Stimulated activated CD8-positive, alpha-beta memory T cell treated with anti-CD3 and anti-CD28 coated beads, Interleukin-7, amount 100 ng/mL, for 1 hour (primary cell): ENCODE measurements at places on chromosomes 5 and 9.

- no peak for DNase-seq
Observed at GRCh38 chr5:170355601-170356098, 33.5 kb downstream of the KCNMB1 start.

DNA sequence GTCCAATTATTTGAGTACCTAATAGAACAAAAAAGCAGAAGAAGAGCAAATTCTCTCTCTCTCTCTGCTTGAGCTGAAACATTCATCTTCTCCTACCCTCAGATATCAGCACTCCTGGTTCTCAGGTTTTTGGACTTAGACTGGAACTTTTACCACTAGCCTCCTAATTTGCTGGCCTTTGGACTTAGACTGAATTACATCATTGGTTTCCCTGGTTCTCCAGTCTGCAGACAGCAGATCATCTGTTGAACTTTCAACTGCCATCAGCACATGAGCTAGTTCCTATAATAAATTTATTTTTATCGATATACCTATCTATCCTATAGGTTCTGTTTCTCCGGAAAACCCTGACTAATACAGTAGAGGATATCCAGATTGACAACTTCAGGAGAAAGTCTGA is 208.9 kb upstream of the GAS1 start:
- no peak for DNase-seq

- no peak for DNase-seq
Observed at GRCh38 chr5:32708949-32709348, 2.2 kb upstream of the NPR3 start.

- peak; percentile 23 for DNase-seq
Observed at GRCh38 chr9:133677126-133678010, 41.2 kb downstream of the DBH start.

DNA sequence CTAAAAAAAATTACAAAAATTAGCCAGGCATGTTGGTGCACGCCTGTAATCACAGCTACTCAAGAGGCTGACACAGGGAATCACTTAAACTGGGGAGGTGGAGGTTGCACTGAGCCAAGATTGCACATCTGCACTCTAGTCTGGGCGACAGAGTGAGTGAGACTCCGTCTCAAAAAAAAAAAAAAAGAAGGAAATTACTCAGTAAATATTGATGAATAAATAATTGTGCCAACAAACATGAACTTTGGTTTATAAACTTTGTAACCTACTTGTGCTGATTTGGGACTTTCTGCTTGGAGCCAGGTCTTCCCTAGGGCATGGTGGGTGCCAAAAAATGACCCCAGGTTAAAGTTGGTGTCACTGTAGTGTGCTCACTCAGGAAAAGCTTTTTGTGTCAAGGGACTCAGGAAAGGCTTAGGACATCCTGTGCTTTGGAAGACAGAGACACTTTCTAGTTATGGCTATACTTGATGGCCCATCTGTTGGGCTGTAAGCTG is 19.0 kb downstream of the ABLIM3 start:
- DNase-seq: no peak

- no peak for DNase-seq
Observed at GRCh38 chr5:142920849-142921612, 150.9 kb downstream of the ARHGAP26 start.

DNA sequence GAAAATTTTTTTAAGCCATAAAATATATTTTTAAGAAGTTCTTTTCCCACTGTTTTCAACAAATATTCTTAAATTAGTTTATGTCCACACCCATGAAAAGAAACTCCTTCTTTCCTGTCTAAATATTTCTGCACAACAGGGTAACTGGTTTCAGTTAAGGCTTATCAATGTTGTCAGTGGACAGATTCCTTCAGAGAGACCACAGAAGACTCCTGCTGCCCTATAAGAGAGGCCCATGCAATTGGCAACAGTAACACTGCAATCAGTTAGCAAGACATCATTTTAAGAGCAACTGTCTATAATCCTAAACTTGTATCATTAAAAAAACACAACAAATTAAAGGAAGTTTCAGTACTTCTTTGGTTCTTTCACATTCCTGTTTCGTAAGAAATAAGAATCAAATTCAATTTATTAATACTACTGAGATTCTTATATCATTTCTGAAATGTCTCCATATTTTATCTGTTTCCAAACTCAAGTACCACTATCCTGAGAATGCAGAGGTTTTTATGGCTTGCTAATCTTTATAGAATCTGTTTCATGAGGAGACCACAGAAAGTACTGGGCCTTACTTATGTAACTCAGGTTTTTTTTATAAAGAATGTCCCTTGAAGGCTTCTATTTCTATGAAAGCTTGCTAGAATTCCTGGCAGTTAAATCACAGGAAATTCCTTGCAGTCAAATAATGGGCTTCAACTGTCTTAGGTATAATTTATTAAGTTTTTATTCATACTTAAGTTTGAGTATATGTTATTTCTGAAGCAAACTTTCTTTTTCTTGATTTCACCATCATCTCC is 240.2 kb downstream of the RFX3 start:
- DNase-seq: no peak

DNA sequence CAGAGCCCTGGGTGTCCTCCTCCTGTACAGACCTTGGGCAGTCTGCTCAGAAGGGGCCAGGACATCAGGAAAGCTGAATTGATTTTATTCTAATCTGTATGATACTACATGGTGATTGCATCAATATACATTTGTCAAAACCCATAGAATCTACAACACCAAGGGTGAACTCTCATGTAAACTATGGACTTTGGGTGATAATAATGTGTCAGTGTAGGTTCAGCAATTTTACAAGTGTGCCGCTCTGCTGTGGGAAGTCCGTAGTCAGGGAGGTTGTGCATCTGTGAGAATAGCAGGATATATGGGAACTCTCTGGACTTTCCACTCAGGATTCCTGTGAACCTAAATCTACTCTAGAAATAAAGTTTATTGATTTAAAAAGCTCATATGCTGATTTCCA is 155.3 kb upstream of the NFIL3 start:
- no peak for DNase-seq

GRCh38 chr5:168807287-168807686 is 228.1 kb upstream of the PANK3 start:
- DNase-seq: no peak

DNA sequence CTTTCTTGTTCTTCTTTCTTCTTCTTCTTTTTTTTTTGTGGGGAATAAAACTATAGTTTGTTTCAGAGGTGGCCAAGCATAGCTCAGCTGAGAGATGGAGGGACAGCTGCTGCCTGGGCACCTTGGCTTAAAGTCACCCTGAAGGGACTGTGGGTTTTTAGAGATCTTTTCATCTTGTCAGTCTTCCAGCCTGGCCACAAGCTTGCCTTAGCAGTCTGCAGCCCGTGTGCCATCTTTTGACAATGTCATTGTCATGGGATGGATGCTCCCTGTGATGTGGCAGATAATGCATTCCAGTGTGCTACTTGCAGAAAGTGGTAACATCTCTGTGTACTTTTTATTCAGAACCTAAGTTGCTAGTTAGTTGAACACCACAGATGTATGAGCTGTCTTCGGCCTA is 280.8 kb downstream of the FANCC start:
- no peak for DNase-seq

GRCh38 chr5:622359-622758 is 10.2 kb downstream of the CEP72 start:
- no peak for DNase-seq

DNA sequence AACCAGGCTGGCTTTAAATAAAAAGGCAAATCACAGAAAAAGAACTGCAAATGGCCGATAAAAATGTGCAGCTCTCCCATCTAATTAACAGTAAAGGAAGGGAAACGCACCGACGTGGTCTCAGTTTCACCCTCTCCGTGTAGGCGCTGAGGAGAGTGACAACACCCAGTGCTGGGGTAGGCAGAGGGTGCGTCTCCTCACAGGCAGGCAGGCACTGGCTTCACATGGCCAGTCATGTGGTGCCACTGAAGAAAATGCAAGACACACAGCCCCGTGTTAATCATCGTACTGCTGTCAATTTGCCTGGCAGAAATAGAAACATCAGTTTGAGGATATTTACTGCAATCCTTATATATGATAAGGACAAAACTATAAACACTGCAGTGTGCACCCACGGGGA is 178.4 kb downstream of the FANCC start:
- no peak for DNase-seq

DNA sequence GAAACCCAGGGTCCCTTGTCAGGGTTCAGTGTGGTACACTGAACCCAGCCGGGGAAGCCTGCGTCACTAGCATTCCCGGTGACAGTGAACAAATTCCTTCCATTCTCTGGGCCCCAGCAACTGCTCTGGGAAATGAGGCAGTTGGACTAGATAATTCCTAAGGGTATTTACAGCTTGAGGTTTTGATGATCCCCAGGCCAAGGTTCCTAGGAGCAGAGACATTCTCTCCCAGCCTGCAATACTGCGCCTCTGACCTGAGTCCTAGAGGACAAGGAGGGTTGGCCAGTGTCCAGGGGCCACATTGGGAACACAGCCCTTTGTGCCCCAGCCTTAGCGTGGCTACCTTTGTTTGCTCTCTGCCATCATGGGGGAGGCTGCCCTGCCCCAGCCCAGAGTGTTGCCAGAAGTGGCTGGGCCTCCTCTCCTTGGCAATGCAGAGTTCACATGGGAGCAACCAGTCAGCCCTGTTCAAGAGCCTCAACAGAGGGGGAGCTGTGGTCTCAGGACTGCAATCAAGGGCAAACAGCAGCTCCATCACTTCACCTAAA is 178.2 kb downstream of the SEC61B start:
- DNase-seq: no peak

DNA sequence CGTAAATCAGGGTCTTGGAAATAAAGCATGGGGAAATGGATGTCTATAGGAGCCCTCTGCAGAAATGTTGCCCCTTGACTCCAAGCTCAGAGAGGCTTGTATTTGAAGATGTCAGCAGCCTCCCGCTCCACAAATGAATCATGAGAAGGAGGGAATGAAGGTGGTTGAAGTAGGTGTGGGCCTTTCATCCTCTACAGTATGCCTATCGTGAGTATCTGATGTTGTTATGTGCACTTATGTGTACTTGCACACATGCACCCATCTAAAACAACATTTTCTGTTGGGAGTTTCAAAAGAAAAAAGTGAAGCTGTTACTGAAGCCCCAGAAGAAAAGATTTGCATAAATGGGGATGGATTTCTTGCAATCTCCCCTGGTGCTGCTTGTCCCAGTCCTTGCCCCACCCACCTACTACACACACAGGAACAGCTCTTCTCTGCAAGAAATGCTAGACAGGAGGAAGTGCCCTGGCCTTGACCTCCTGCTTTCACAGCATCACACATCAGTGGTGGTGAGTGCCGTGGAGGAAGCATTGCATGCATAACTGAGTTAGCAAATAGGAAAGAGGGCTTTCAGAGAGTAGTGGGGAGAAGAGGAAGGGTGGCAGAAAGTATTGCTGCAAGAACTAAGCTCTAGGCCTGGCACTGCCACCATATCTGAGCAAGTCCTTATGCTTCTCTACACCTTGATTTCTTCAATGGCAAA is 156.1 kb downstream of the SNX18 start:
- DNase-seq: peak; percentile 14

- DNase-seq: no peak
Observed at GRCh38 chr9:92032891-92033290, 82.3 kb downstream of the SPTLC1 start.
